ENCODE measurements at places on chromosomes 6 and 20.

- no peak for DNase-seq
Observed at GRCh38 chr6:110898111-110898510, 23.5 kb downstream of the AMD1 start.

DNA sequence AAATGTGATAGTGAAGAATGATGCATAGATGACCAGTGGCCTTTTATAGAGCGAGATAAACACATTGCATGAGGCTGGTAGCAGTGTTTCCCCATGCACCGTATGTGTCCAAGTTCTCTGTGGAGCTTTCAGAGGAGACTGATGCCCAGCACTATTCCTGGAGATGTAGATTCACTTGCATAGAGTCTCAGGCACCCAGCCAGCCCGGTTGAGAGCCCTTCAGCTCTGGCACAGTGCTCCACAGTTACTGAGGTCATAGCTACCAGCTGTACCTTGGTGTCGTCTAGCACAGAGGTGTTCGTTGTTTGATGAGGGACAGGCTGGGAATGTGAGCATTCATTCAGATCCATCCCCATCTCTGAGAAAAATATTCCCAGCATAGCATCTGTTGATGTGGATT is 328.9 kb downstream of the FARS2 start:
- no peak for DNase-seq

- DNase-seq, result no peak
Observed at GRCh38 chr20:57647933-57648785, 27.9 kb upstream of the ZBP1 start.

DNA sequence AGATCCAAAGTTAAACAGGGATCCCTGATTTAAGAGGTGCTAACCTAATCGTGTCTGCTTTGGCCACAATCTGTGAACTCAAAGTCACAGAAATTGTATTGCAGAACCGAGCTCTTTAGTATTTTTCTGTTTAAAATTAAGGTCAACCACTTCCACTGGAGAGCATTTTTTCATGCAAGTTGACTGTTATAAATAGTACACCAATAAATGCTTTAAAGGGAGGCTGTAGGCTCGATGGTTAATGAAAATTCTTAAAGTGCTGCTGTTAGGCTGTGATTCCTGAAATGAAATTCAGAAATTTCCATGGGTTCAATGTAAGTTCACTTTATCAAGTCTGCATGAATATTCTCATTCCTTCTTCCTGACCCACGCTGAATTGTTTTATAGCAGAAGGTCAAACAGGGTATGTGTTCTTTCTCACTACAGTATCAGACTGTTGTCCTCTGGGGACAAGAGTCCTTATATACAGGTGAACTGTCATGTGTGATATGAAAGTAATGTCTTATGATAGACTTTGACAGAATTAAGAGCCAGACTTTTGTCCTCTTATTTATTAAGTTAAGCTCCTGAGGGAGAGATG is 92.5 kb upstream of the HDGFL1 start:
- no peak for DNase-seq

DNA sequence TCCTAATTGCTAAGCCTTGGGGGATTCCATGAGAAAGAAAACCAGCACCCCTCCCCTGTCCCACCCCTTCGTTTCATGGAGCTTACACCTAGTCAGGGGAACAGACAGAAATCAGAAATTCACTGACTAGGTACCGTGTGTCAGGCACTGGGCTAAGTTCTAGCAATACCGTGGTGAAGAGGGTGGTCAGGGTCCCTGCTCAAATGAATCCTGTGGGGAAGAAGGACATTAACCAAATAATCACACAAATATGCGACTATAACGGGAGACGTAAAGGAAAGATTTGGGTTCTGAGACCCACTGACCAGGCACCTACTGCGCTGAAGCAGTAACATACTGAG is 65.1 kb upstream of the TOP1 start:
- DNase-seq, result no peak

DNA sequence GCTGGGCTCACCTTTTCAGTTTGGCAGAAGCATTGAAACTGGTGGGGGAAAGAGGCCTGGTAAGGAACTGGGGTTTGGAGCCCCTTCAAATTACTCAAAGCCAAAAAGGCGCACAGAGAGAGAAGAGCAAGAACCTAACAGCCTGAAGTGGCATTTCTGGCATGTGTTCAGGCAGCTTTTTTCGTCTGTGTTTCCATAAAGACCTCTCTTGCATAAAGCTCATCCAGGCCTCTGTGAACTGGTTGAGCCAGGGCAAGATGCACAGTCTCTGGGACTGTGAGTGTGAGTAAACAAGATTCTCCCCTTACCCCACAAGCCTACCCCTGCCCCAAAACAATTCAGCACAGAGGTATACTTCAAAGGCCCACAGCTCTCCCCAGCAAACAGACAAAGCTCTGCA is 167.8 kb downstream of the QRSL1 start:
- DNase-seq, result no peak

GRCh38 chr6:33631971-33632557 is 10.9 kb downstream of the ITPR3 start:
- no peak for DNase-seq

GRCh38 chr20:24810676-24811407 is 138.2 kb upstream of the CST7 start:
- no peak for DNase-seq

DNA sequence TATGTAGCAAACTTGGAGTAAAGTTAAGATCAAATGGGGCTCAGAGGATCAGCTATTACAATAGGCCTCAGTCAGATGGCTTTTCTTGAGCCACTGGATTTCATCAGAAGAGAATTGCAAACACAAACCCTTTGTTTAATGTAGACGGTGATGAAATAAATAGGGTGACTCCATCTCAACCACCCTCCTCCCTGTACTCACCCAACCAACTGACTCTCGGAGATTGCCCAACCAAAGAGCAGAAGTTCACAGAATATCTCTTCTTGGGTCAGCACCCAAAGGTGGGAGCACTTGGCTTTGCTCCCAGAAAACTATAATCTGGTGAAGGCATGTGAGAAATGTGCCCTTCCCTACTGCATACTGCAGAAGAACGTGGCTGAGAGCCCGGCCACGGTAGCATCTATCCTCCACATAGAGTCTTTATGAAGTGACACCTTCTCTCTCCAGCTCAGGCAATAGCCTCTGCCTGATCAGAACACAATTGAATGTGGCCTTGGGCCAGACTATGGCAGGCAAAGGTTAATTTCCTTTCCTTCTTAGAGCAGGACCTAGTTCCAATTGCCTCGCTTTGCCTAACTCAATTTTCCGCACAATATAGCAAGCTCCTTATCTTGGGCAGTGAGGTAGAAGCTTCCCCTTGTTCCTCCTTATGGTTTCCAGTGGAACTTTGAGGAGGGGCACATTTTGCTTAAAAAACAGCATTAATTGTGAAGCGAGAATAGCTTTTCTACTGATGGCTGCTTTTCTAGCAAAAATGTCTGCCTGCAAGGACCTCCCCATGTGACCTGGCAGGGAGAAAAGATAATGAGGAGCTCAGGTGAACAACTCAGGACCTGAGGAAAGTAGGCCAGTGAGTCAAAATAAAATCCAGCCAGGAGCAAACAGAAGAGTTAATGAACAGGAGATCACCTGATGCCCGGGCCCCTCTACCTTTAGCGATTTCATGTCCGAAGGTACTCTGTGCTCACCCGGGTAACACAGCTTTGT is 79.4 kb downstream of the GFOD1 start:
- no peak for DNase-seq
